Fibroblast of the aortic adventitia (primary cell): ENCODE measurements at places on chromosomes 6 and 20. TPM values are rescaled to one million over a fixed set of nuclear protein-coding genes. Genes with fewer than 3 reads are reported as not detected.

DPPA5 gene
- not detected in 2 replicates for total RNA-seq

BTNL2 gene
- total RNA-seq, result not detected in 2 replicates

MRAP2 gene
- 0.33 and 5.8 TPM in 2 replicates for total RNA-seq

ULBP1 gene
- total RNA-seq, result 0.65 and 1.7 TPM in 2 replicates

PARD6B gene
- total RNA-seq, result 1.4 and 1.5 TPM in 2 replicates

CFAP61 gene
- total RNA-seq, result 0.18 TPM in 1 of 2 replicates, not detected in the other
